ENCODE measurements at places on chromosomes 4 and X.

GRCh38 chr4:4913147-4913561 lies 53.7 kb downstream of the MSX1 start:
- DNase-seq = no peak

- DNase-seq = no peak
Observed at GRCh38 chrX:124228849-124229248, 103.6 kb upstream of the TEX13D start.

GRCh38 chr4:158411269-158411668 lies 110.4 kb upstream of the RXFP1 start:
- DNase-seq = no peak

DNA sequence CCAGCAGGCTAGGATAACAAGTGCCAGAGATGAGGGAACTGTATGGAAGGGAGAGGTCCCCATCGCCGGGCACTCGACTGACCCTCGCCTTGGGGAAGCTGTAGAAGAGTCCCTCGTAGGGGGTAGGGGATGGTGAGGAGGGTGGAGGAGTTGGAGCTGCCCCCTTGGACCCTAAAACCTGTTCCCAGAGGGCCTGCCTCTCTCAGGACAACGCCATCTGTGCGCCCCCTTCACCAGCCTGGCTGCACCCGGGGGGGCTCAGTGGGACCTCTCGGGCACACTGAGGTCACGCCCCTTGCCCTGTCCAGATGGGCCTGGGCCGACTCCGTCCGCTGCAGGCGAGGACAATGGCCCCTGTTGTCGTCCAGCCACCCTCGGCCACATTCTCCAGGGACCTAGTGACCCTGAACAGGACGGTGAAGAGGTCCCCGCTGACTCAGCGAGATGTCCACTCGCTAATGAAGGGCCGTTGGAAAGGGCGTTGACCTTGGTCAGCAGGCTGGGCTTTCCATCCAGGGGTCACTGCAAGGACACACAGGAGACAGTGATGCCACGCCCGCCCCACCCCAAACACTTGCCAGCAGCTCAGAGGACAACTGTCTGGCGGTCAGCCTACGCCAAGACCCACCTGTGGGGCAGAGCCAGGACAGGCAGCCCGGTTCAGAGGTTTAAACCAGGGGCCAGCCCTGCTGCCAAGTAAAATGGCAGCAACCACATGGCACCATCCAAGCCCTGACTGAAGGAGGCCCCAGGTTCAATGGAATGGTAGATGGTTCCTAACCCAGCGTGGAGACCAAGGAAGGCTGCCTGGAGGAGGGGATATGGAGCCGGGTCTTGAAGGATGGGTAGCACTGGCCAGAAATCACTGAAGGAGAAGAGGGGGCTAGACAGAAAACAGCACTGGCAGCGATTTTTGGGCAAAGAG lies 51.2 kb downstream of the HMX1 start:
- DNase-seq = no peak

DNA sequence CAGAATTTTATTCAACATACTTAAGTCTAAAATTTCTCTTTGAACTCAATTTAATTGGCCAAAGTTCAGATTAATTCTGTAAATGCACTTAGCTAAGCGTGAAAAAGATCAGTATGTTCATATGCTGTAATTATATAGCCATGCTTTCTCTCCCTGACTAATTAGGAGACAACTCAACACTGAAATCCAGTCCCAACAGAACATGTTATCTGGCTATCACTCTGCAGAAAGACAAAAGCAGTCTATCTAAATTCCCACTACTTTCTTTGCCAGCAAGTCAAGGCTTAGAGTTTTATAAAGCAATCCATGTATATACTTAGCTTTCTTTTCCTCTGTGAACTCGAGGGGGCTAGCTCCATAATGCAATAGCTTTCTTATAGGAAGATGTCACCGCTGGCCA lies 16.0 kb upstream of the USP46 start:
- DNase-seq = no peak

DNA sequence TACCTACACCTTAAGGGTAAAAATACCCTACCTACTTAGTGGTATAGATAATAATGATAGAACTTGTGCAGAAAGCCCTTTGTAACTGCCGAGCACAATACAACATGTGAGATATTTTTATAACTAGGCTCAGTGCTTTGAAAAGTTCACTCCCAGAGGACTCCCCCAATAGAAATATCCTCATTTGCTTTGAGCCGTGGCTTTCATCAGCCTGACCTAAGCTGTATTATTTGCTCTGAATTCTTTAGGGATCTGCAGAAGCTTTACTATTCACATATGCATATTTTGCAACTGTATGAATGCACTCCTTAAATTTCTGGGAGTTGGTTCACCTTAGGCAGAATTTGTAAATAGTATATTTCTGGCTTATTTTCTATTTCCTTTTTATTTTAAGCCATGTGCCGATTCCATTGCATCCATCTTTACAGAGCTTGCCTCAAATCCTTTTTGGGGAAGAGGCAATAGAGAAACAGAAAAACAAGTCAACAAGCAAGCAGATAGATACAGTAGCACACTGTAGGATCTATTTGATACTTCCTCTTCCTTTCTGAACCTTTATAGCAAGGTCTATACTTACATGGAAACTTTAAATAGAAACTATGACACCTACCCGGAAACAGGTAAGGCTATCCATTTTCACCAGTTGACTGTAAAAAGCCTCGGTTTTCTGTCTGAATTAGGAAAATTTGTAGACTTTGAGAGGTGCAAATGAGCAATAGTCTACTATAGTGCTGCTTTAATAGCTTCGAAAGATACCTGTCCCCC lies 242.5 kb upstream of the VCX3A start:
- DNase-seq = no peak

DNA sequence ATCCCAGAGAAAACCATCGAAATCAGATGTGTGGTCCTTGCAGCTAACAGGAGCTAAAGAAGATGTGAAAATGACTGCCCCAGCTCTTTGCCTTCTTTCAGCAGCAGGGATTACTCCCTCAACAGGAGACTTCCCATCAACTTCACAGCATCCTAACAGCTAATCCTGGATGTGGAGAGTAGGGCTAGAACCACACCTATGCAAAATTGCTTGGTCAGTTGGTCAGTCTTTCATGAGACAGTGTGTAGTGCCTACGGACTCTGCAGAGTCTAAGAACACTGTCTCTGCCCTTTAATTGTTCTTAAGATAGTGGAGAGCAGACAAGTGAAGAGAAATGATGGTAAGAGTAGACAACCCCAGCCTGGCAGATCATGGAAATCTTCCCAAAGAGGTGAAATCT lies 133.5 kb downstream of the COL4A6 start:
- no peak for DNase-seq

- no peak for DNase-seq
Observed at GRCh38 chr4:188002323-188002722, 6.8 kb downstream of the ZFP42 start.

- DNase-seq = no peak
Observed at GRCh38 chr4:77989968-77990367, 67.2 kb upstream of the FRAS1 start.

DNA sequence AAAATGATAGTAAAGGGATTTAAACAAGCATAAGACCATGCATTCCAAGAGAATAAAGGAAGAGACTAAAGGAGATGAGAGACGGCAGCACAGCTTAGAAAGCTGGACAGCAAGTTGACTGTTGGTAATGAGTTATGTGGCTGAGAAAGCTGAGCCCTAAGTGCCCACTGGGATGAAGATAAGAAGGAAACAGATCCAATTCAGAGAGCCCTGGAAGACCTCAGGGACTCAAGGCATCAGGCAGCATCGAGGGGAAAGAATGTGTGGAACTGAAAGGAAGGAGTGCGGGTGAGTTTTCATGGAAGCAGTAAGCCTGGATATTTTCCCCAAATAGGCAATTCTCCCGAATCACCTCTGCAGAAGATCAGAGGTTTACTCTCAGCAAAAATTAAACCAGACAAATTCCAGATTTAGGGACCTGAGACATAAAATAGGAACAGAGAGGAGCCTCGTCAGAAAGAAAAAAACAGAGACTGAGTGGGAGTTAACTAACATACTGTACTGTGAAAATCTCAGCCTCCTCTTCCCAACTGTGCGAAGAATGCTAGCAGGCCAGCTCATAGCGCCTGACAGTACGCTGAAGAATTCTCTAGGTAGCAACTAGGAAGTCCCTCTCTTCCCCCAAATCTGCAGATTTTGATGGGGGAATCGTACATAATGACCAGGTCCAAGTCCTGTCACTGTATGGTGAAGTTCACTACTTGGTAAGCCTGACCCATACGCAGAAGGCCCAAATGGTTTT lies 187.7 kb upstream of the TAPT1 start:
- no peak for DNase-seq

- DNase-seq = no peak
Observed at GRCh38 chrX:153952373-153953026, 8.1 kb upstream of the RENBP start.

- no peak for DNase-seq
Observed at GRCh38 chr4:61841714-61842113, 641.6 kb downstream of the ADGRL3 start.

GRCh38 chrX:77160301-77160700 lies 286.9 kb upstream of the FGF16 start:
- no peak for DNase-seq

- DNase-seq = no peak
Observed at GRCh38 chrX:43552156-43552555, 103.9 kb upstream of the MAOA start.

- DNase-seq = no peak
Observed at GRCh38 chrX:150547375-150548115, 20.9 kb upstream of the MTM1 start.

DNA sequence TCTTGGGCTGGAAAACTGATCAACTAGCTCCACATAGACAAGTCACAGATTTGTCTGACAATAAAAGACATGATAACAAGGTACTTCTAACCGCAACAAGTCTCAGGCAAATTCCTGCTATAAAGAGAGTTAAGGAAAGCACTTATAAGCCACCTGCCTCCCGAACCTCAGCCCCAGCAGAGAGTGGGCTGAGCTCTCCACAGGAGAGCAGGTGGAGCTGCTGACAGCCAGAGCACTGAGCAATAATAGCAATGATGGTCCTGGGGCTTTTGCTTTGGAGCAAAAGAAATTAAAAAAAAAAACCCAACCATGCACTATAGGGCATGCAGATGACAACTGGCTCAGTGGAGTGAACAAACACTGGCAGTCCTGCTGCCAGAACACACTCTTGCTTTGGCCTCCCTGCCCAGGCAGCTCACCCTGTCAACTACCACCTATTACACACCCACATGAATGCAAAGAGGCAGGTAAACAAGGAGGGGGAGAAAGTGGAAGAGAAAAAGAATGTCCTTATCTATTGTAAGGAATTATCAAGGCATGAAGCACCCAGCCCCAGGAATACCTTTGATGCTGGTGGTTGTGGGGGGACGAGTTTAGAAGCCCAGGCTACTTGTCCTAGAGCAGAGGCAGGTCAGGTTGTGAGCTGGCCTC lies 135.8 kb upstream of the DGKK start:
- no peak for DNase-seq

DNA sequence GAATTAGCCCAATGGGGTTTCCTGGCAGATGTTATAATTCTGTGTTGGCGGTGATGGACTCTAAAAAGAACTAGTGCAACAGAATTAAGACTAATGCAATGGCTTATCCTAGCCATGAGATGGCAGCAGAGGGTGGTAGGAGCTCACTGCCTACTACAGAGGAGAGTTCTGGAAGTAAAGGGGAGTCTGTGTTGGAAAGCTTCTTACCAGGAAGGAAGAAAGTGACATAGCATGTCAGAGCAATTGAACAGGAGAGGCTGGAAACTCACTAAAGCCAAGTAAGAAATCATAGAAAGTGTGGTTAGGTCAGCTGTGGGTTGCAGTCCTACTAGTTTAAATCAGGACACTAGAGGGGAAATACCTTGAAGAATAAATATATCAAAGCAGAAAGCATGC lies 6.3 kb upstream of the TRPC5OS start:
- no peak for DNase-seq

- no peak for DNase-seq
Observed at GRCh38 chr4:39825741-39826231, 127.8 kb downstream of the UBE2K start.

GRCh38 chrX:80550722-80551121 lies 130.5 kb downstream of the TENT5D start:
- DNase-seq = no peak

GRCh38 chr4:140250989-140251552 lies 97.1 kb upstream of the MAML3 start:
- no peak for DNase-seq

DNA sequence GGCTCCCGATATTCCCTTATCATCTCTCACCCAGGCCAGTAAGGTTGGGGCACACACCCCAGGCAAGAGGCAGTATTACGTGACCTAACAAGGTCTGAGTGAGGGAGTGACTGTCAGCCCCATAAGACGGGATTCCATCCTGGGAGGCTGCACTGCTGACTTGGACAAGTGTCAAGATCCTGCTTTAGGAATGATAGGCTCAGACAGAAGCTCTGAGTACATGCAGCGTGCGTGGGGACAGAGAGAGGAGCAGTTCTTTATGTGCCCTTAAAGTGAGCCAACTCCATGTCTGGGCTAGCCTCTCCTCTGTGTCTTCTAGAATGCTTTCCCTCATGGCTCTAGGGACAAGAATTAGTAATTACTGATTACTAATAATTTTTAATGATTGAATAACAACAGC lies 142.2 kb upstream of the PRPS2 start:
- no peak for DNase-seq

All from NCI-H2081 treated with DMSO at 0.1 percent for 48 hours (cell line).